ENCODE measurements at places on chromosomes 12 and 14. TPM values are rescaled to one million over a fixed set of nuclear protein-coding genes. Genes with fewer than 3 reads are reported as not detected.

DNA sequence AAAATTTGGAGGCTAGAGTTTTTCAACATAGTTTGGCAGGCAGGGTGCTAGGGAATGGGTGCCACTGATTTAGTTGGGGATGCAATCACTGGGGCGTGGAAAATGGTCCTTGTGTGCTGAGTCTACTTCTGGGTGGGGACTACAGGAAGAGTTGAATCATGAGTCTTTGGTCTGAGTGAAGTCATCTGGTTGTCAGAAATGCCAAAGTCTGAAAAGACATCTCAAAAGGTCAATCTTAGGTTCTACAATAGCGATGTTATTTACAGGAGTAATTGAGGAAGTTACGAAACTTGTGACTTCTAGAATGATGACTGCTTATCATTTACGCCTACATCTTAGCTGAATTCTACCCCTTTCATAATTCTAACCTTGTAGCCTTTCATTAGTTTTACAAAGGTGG is 209.1 kb downstream of the NUBPL start:
- no peak for DNase-seq

The DNAL1 gene
- 29.7 TPM for total RNA-seq

GRCh38 chr14:100306998-100307765 is 938 bp upstream of the SLC25A29 start:
- DNase-seq: no peak

DNA sequence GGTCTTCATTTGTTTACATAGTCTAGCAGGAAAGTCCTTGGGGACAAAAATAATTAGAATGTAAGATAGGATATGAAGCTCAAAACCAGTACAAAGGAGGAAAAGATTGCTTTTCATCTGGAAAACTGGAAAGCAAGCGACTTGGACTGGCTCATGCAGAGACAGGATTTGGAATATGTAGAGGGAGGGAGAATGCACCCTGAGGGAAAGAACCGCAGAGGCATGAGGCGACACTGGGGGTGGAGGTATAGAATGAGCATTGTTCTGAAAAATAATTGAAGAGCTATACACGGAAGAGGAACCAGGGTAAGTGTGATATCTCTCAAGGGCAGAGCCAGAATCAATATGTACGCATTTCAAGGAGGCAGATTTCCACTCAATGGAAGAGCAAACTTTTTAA is 85.5 kb downstream of the PLEKHG3 start:
- no peak for DNase-seq

GRCh38 chr12:12721814-12722434 is 4.8 kb downstream of the CDKN1B start:
- DNase-seq: no peak
